ENCODE measurements at places on chromosomes 4 and X. TPM values are rescaled to one million over a fixed set of nuclear protein-coding genes. Genes with fewer than 3 reads are reported as not detected.

Gene TMEM47
- 128 TPM for total RNA-seq

Gene RENBP
- total RNA-seq, result 5.4 TPM

Gene SASH3
- total RNA-seq, result not detected

Gene PNCK
- total RNA-seq, result 0.26 TPM

Gene NAP1L3
- total RNA-seq, result 1.3 TPM

Gene REPS2
- total RNA-seq, result 0.50 TPM

Gene DACH2
- total RNA-seq, result 0.51 TPM

Gene CXCL9
- total RNA-seq, result not detected

Gene SPANXC
- not detected for total RNA-seq

Gene TMEM187
- 6.4 TPM for total RNA-seq

Gene GABRG1
- total RNA-seq, result not detected

Gene SPANXN4
- not detected for total RNA-seq

Gene CXCL11
- not detected for total RNA-seq

Gene SLC16A2
- 7.8 TPM for total RNA-seq

Gene DSPP
- total RNA-seq, result not detected

Gene MTNR1A
- not detected for total RNA-seq

Gene ATP6AP1
- total RNA-seq, result 59.8 TPM

Gene BBS7
- total RNA-seq, result 22.5 TPM
